ENCODE measurements at places on chromosomes 5 and 9. TPM values are rescaled to one million over a fixed set of nuclear protein-coding genes. Genes with fewer than 3 reads are reported as not detected.

The SPATA24 gene
- 13.0 TPM for total RNA-seq

DNA sequence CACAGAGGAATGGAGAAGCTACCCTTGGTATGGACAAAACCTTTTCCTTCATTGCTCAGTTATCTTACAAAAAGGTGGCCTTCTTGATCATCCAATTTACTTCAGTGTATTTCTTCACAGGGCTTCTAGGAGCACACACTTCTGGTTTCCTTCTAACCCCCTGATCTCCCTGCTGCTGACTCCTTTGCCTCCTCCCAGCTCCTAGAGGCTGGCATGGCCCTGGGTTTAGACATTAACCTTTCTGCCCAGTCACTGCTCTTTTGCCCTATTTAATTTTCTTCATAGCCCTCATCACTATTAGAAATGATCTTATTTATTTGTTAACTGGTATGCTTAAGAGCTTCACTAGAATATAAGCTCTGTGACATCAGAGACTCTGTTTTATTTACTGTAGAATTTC lies 63.2 kb downstream of the ANKRD55 start:
- peaks cover under 1% of the 10 kb centered on the region for H3K4me1 ChIP-seq
- H3K4me3 ChIP-seq: no peak overlapping the region
- H3K27ac ChIP-seq: no peak overlapping the region
- H3K27me3 ChIP-seq: no peaks in the 10 kb centered on the region
- H3K36me3 ChIP-seq: no peaks in the 10 kb centered on the region

The DOK3 gene
- total RNA-seq: 1.4 TPM

The GPR21 gene
- total RNA-seq: 0.29 TPM

DNA sequence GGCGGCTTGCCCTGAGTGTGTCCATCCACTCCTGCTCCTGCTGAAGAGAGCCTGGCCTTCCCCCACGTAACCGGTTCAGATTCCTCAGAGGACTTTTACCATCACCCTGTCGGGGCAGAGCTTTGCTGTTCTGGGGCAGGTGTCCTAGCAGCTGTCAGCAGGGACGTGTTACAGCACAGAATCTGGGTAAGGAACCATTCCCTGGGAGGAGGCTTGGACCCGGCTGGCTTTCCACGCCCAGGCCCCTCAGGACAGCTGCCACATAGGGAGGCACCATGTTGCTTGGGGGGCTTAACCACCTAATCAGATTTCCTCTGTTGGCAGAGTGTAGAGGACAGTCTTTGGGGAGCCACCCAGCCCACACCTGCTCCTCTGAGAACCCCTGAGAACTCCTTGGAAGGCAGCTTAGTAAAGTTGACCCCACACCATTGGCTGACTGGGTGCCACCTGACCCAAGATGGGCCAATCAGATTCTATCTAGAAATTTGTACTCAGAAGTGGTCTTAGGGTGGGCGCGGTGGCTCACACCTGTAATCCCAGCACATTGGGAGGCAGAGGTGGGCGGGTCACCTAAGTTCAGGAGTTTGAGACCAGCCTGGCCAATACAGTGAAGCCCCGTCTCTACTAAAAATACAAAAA lies 23.3 kb upstream of the EEIG1 start:
- H3K27ac ChIP-seq: no peak overlapping the region
- peaks cover 63% of the 10 kb centered on the region for H3K4me1 ChIP-seq
- no peak for DNase-seq
- peaks cover 4% of the 10 kb centered on the region for H3K27me3 ChIP-seq

The PCDHGA1 gene
- 0.31 TPM for total RNA-seq

The SLC23A1 gene
- 3.6 TPM for total RNA-seq

GRCh38 chr9:89865357-89865756 lies 260.5 kb downstream of the GADD45G start:
- H3K27ac ChIP-seq: no peak overlapping the region
- no peak for DNase-seq
- H3K4me1 ChIP-seq: no peaks in the 10 kb centered on the region
- H3K27me3 ChIP-seq: peaks cover 3% of the 10 kb centered on the region

DNA sequence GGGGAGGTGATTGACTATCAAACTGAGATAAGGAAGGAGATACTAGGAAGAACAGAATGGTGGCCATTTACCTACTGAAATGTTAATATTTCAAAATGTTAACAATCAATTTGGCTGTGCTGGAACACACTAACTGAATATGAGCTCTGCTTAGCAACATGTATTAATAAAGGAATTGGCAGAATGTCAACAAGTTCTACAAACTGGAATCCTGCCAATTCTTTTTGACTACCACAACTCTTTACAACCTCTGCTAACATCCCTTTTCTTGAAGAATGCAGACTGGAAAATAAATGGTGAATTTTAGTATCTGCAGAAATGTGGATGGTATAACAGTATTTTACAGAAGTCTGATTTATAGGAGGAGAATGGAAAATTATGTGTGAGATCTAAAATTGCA lies 446.4 kb downstream of the ISL1 start:
- no peaks in the 10 kb centered on the region for H3K4me1 ChIP-seq
- no peaks in the 10 kb centered on the region for H3K36me3 ChIP-seq
- DNase-seq: no peak
- H3K4me3 ChIP-seq: no peak overlapping the region
- no peak overlapping the region for H3K27ac ChIP-seq

The LVRN gene
- total RNA-seq: 0.09 TPM

DNA sequence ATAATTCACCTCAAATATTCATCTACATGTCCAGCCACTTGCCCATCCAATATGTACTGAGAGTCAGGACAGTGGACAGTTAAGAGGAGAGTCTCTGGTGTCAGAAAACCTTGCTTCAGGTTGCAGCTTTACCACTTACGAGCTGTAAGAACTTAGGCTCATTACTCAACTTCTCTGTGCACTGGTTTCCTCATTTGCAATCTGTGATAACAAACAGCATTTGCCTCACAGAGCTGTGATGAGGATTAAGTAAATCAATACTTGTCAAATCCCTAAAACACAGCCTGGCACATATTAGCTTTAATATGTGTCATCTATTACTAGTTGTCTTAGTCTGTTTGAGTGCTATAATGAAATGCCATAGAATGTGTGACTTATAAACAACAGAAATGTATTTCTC lies 8.6 kb downstream of the GOLGA1 start:
- H3K27me3 ChIP-seq: no peaks in the 10 kb centered on the region
- no peak overlapping the region for H3K27ac ChIP-seq
- H3K36me3 ChIP-seq: peaks cover 43% of the 10 kb centered on the region
- no peaks in the 10 kb centered on the region for H3K4me1 ChIP-seq

DNA sequence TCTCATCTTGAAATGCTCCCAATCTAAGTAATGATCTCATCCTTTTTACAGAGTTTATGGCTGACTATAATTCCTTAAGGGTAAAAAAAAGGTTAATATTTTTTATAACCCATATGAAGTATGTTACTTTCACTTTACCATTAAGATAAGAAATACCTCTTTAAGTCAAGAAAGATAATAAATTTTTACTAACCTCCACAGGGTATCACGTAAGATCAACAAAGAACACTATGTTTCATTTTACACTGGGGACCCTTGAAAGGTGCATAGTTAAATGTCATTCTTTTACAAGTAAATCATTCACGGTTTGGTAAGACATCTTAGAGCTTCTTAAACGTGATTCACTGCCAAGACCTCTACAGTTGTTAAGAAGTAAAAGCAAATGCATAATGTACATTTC lies 472.7 kb upstream of the CDH9 start:
- H3K27ac ChIP-seq: no peak overlapping the region
- no peak overlapping the region for H3K4me3 ChIP-seq
- H3K27me3 ChIP-seq: no peaks in the 10 kb centered on the region
- no peak for DNase-seq
- H3K4me1 ChIP-seq: no peaks in the 10 kb centered on the region
- H3K36me3 ChIP-seq: no peaks in the 10 kb centered on the region

GRCh38 chr5:81638471-81638870 lies 112.4 kb downstream of the SSBP2 start:
- H3K4me1 ChIP-seq: no peaks in the 10 kb centered on the region
- H3K36me3 ChIP-seq: no peaks in the 10 kb centered on the region
- H3K27ac ChIP-seq: no peak overlapping the region

GRCh38 chr5:150055326-150056074 lies 30.9 kb downstream of the CSF1R start:
- DNase-seq: no peak
- H3K4me1 ChIP-seq: no peaks in the 10 kb centered on the region
- H3K27me3 ChIP-seq: peaks cover 2% of the 10 kb centered on the region
- H3K36me3 ChIP-seq: peaks cover 21% of the 10 kb centered on the region

- DNase-seq: no peak
- H3K27ac ChIP-seq: no peak overlapping the region
- no peaks in the 10 kb centered on the region for H3K36me3 ChIP-seq
These were observed 475.3 kb upstream of the RIOK2 start for GRCh38 chr5:97658116-97658900.

DNA sequence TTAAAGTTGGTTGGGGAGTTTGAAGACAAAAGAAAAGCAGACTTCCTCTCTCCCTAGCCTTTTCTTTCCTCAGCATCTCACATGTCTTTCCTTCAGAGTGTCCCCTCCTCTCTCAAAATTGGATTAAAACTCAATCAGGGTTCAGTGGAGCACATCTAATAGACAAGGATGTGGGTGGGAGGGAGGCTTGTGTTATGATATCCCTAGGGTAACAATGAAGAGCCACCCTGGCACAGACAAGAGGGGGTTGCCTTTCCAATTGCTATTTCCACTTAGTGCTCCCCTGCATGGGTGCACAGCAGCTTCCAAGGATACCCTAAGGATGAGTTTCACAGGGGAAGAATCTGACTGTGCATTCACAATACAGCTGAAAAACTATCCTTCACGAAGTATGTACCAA lies 585.2 kb upstream of the C9orf72 start:
- no peaks in the 10 kb centered on the region for H3K27me3 ChIP-seq
- DNase-seq: no peak
- no peak overlapping the region for H3K4me3 ChIP-seq

- H3K27me3 ChIP-seq: no peaks in the 10 kb centered on the region
- no peak overlapping the region for H3K27ac ChIP-seq
- no peaks in the 10 kb centered on the region for H3K36me3 ChIP-seq
- no peaks in the 10 kb centered on the region for H3K4me1 ChIP-seq
These were observed 44.3 kb downstream of the FOXB2 start for GRCh38 chr9:77063645-77064285.

GRCh38 chr9:109428854-109429253 lies 69.3 kb downstream of the PTPN3 start:
- H3K27me3 ChIP-seq: no peaks in the 10 kb centered on the region
- peaks cover 11% of the 10 kb centered on the region for H3K36me3 ChIP-seq

- no peaks in the 10 kb centered on the region for H3K36me3 ChIP-seq
- DNase-seq: no peak
- no peaks in the 10 kb centered on the region for H3K27me3 ChIP-seq
- H3K4me3 ChIP-seq: no peak overlapping the region
- no peaks in the 10 kb centered on the region for H3K4me1 ChIP-seq
These were observed 44.0 kb upstream of the MAN2A1 start for GRCh38 chr5:109645707-109646192.

The SLC24A2 gene
- not detected for total RNA-seq

- DNase-seq: no peak
- no peaks in the 10 kb centered on the region for H3K4me1 ChIP-seq
- no peaks in the 10 kb centered on the region for H3K36me3 ChIP-seq
- no peak overlapping the region for H3K4me3 ChIP-seq
- H3K27me3 ChIP-seq: no peaks in the 10 kb centered on the region
These were observed 463.7 kb upstream of the CTNND2 start for GRCh38 chr5:12367973-12368372.

DNA sequence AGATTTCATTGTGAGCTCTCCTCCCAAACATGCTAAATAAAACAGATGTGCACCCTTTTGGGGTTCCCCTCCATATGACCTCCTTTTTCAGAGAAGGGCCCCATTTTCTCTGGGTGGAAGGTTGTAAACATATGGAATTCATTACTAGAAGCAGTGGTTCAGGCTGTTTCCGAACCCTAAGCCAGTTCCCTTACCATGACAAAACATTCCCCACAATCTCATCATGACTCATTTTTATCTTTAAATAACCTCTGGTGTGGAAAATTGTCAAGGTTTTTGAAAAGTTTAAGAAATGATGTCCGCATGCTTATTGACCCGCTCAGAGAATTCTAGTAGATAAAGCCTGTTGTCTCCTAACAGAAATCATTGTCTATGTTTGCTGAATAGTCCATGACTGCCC lies 127.3 kb upstream of the PIK3R1 start:
- H3K27me3 ChIP-seq: no peaks in the 10 kb centered on the region
- H3K4me1 ChIP-seq: no peaks in the 10 kb centered on the region
- H3K36me3 ChIP-seq: no peaks in the 10 kb centered on the region
- H3K4me3 ChIP-seq: no peak overlapping the region
- no peak overlapping the region for H3K27ac ChIP-seq

DNA sequence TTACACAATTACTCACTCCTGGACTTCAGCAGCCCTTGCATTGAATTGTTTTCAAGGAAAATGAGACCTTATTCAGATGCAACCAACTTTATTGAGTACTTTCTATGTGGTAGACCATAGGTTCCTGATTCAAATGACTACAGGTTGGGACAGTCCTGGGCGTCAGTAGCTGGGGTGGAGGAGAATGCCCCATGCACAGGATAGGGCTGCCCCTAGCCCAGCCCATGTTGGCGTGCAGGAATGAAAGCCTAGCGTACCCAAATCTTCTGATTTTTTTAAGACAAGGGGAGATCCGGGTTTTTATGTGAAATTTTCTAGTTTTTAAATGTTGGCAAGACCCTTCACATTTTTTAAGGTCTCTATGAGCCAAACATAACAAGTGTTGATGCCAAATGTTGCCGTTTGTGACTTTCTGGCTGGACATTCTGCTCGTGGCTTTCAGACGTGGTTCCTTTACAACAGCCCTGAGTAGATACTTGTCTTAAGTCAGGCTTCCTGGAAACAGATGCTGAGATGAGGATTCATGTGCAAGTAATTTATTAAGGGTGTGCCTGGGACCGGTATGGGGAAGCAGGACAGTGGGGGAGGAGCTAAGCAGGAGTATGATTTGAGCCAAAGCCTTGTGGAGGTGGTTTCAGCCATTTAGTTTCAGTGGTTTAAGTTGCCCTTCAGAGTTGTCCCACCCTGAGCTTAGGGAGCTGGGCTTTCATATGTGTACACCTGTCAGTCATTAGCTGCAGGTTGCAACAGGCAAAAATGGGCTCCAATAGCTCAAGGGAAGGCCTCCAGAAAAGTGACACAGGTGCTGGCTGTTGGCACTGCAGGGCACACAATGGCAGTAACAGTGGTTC lies 154.1 kb downstream of the NTRK2 start:
- DNase-seq: no peak
- no peaks in the 10 kb centered on the region for H3K4me1 ChIP-seq
- no peak overlapping the region for H3K4me3 ChIP-seq
- H3K27me3 ChIP-seq: no peaks in the 10 kb centered on the region
- H3K36me3 ChIP-seq: no peaks in the 10 kb centered on the region

GRCh38 chr9:102950346-102950745 lies 44.8 kb upstream of the CYLC2 start:
- DNase-seq: no peak
- no peak overlapping the region for H3K27ac ChIP-seq
- no peaks in the 10 kb centered on the region for H3K36me3 ChIP-seq
- H3K27me3 ChIP-seq: no peaks in the 10 kb centered on the region

The ECM2 gene
- total RNA-seq: not detected

- H3K4me3 ChIP-seq: no peak overlapping the region
- DNase-seq: no peak
- H3K36me3 ChIP-seq: peaks cover 71% of the 10 kb centered on the region
- no peaks in the 10 kb centered on the region for H3K27me3 ChIP-seq
- no peaks in the 10 kb centered on the region for H3K4me1 ChIP-seq
- no peak overlapping the region for H3K27ac ChIP-seq
These were observed 129.1 kb downstream of the CDK5RAP2 start for GRCh38 chr9:120450916-120451315.
